ENCODE measurements at places on chromosomes 1 and 21. TPM values are rescaled to one million over a fixed set of nuclear protein-coding genes. Genes with fewer than 3 reads are reported as not detected.

RIMKLA gene
- 0.10 TPM for total RNA-seq

SELP gene
- total RNA-seq: 17.0 TPM

PCP4 gene
- not detected for total RNA-seq

SLFNL1 gene
- 0.10 TPM for total RNA-seq

RNASEL gene
- 2.9 TPM for total RNA-seq

CELA2A gene
- not detected for total RNA-seq

HDAC1 gene
- 58.8 TPM for total RNA-seq

DNAI4 gene
- total RNA-seq: 8.2 TPM

DNAH14 gene
- 2.7 TPM for total RNA-seq

AHDC1 gene
- 3.3 TPM for total RNA-seq

CACNA1E gene
- under 0.01 TPM for total RNA-seq

ZNF670 gene
- total RNA-seq: 0.94 TPM

RGS4 gene
- total RNA-seq: not detected
